ENCODE measurements at places on chromosomes 3 and 15.
A peak's percentile ranks its signal among the peaks of the same experiment; 100 is the strongest.

DNA sequence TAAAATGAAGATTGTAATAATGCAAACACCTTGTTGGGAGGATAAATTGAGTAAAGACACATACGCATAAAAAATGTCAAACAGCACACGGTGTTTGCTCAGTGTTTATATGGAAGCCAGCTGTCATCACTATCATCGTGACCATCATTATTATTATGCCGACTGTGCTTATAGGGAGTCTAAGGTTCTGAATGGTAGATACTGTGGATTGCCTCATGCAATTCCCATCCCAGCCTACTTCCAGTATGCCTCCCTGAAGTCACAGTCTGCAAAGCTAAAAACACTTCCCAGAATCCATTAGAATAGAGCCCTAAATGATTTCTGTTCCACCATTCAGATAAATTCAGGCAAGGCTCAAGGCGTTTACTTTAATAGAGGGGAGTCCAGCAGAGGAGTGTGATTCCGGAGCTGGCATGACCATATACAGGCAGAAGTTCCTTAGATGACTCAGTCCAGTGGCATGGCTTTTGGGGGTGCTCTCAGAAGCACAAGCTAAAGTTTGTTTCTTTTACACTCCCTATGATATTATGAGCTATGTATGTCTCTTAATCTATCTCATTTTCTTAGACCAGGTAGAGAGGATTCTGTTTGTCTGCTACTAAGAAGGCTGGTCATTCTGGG lies 148.7 kb downstream of the MEX3B start:
- no peak overlapping the region for H3K4me3 ChIP-seq
- H3K4me1 ChIP-seq = no peaks in the 10 kb centered on the region
- DNase-seq = no peak
- H3K27me3 ChIP-seq = peaks cover 8% of the 10 kb centered on the region
- no peaks in the 10 kb centered on the region for H3K36me3 ChIP-seq

DNA sequence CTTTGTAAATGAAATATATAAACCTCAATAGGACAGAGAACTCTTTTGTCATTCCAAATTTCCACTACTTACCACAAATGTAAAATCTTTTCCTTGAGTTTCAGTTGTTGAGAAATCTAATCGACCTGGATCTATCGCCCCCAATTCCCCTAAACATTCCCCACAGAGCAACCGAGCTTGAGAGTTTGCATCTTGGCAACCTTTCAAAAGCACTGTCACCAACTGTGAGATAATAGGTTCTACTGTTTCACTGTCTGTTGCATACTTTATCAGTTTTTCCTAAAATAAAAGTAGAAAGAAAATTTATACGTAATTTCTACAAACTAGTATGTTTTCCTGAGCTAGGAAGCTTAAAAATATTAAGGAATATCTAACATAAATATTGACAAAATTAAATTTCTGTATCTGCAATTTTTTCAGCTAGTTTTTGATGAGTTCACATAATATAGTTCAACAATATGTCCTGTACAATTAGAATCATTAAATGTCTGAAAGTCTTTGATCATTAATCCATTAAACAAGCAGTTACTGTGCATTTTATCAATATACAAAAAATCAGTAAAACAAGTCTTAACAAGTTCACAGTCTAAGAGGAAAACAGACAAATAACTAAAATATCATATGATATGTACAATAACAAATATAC lies 54.5 kb downstream of the ATR start:
- H3K36me3 ChIP-seq = peaks cover 42% of the 10 kb centered on the region
- H3K27me3 ChIP-seq = no peaks in the 10 kb centered on the region
- H3K27ac ChIP-seq = no peak overlapping the region
- peaks cover 8% of the 10 kb centered on the region for H3K4me1 ChIP-seq
- DNase-seq = no peak

GRCh38 chr3:47225310-47225906 lies 57.2 kb downstream of the KIF9 start:
- H3K4me1 ChIP-seq = no peaks in the 10 kb centered on the region
- H3K27ac ChIP-seq = no peak overlapping the region
- H3K36me3 ChIP-seq = no peaks in the 10 kb centered on the region
- H3K27me3 ChIP-seq = no peaks in the 10 kb centered on the region
- no peak for DNase-seq

DNA sequence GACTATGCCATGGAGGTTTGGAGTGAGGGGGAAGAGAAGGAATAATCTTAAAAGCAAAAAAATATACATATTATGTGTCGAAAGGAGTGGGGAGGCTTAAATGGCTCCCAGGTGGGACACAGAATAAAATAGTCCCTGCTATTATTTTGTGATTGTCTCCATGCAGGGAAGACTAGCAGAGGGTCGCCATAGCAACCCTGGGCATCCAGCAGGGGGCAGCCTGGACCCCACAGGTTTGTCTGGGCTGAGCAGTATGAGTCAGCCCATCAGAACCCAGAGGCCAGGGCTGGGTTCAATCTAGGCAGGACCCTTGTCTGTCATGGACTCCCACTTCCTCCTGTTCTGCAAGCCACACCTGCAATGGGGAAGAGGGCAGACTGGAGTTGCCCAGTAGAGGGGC lies 17.6 kb upstream of the LINGO1 start:
- H3K4me3 ChIP-seq = no peak overlapping the region
- no peaks in the 10 kb centered on the region for H3K36me3 ChIP-seq
- peaks cover 2% of the 10 kb centered on the region for H3K27me3 ChIP-seq
- H3K4me1 ChIP-seq = no peaks in the 10 kb centered on the region
- H3K27ac ChIP-seq = no peak overlapping the region
- peak; percentile 17 for DNase-seq

DNA sequence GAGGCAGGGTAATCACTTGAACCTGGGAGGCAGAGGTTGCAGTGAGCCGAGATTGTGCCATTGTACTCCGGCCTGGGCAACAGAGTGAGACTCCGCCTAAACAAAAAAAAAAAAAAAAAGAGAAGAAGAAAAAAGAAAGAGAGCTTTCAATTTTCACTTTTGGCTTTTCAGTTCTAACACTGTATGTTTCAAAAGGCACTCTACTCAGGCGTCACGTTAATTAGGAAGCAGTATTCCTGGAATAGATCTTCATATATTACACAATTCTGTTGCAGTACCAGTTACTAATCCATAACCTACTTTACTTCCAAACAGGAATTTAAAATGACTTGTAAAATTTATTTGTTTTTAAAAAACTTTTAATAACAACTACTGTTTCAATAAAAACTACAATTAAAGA lies 131.7 kb upstream of the PLXND1 start:
- no peak overlapping the region for H3K27ac ChIP-seq
- no peak for DNase-seq
- H3K36me3 ChIP-seq = peaks cover 3% of the 10 kb centered on the region
- H3K4me1 ChIP-seq = peaks cover 15% of the 10 kb centered on the region

GRCh38 chr3:53401154-53401553 lies 53.8 kb upstream of the DCP1A start:
- H3K27me3 ChIP-seq = peaks cover 13% of the 10 kb centered on the region
- H3K27ac ChIP-seq = no peak overlapping the region
- no peaks in the 10 kb centered on the region for H3K36me3 ChIP-seq
- no peak for DNase-seq

GRCh38 chr15:72554471-72555425 lies 80.6 kb downstream of the ARIH1 start:
- no peak overlapping the region for H3K27ac ChIP-seq
- H3K4me3 ChIP-seq = no peak overlapping the region
- H3K4me1 ChIP-seq = peaks cover 16% of the 10 kb centered on the region

DNA sequence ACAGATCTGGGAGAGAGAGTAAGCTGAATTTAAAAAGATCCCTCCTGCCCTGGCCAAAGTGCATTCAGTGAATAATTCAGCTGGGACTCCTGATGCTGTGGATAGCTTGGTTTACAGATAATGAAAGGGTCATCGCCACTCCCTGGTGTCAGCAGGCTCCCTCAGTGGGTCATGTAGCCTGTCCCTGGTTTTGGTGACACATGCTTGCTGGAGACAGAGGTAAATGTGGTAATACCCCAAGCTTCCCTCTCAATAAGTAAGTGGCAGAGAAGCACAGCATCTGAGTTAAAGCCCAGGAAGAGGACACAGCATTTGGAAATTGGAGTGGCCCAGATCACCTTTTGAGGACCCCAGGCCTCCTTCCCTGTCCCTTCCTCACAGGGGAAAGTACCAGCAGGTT lies 1.8 kb downstream of the TMEM115 start:
- no peaks in the 10 kb centered on the region for H3K27me3 ChIP-seq
- peaks cover 43% of the 10 kb centered on the region for H3K4me1 ChIP-seq
- DNase-seq = no peak
- peak overlapping the region; percentile 13 for H3K27ac ChIP-seq

GRCh38 chr15:71275098-71275497 lies 159.8 kb downstream of the THSD4 start:
- peaks cover 3% of the 10 kb centered on the region for H3K27me3 ChIP-seq
- no peak for DNase-seq
- H3K36me3 ChIP-seq = peaks cover 1% of the 10 kb centered on the region
- H3K4me1 ChIP-seq = no peaks in the 10 kb centered on the region
- H3K4me3 ChIP-seq = no peak overlapping the region
- no peak overlapping the region for H3K27ac ChIP-seq

GRCh38 chr15:79960502-79961212 lies 10.3 kb downstream of the BCL2A1 start:
- peaks cover 39% of the 10 kb centered on the region for H3K36me3 ChIP-seq
- no peak overlapping the region for H3K4me3 ChIP-seq
- H3K27ac ChIP-seq = peak overlapping the region; percentile 5

DNA sequence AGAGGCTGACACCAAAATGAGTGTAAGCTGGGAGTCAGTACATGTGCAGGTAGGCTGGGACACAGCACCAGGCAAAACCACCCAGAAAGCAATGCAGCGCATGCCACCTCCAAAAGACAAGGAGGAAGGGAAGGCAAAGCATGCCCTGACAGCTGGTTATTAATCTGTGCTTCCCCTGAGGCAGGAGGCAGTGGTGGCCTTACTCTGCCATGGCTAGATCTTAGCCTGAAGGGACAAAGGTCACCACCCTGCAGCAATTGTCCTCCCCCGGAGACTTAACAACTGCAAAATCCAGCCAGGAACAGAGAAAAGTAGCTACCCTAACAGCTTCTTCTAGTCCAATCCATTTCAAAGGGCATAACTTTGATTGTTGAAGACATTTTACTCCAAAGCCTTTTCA lies 73.7 kb downstream of the PLD1 start:
- H3K36me3 ChIP-seq = no peaks in the 10 kb centered on the region
- H3K4me1 ChIP-seq = no peaks in the 10 kb centered on the region
- no peak overlapping the region for H3K4me3 ChIP-seq
- H3K27me3 ChIP-seq = peaks cover 2% of the 10 kb centered on the region

GRCh38 chr3:111758642-111759041 lies 100.4 kb upstream of the PHLDB2 start:
- no peaks in the 10 kb centered on the region for H3K27me3 ChIP-seq
- H3K36me3 ChIP-seq = no peaks in the 10 kb centered on the region
- peak; percentile 10 for DNase-seq
- H3K27ac ChIP-seq = no peak overlapping the region

DNA sequence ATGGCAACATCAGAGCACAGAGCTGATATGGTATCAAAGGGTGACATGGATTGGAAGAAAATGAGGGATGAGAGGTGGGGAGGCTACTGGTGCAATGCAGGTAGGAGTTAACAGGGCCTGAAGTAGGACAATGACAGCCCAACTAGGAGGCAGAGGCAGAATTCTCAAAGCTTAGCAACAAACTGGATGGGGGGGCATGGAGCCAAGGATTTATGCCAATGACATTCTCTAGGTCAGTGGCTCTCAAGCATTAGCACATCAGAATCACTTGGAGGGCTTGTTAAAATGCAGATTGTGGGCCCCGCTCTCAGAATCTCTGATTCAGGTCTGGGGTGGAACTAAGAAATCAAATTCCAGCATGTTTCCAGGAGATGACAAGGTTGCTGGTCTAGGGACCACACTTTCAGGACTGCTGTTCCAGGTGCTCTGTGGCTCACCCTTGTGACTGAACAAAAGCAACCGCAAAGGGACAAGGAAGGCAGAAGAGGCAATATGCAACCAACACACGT lies 98.0 kb upstream of the TNIK start:
- no peak for DNase-seq
- H3K36me3 ChIP-seq = no peaks in the 10 kb centered on the region
- no peak overlapping the region for H3K27ac ChIP-seq
- no peaks in the 10 kb centered on the region for H3K27me3 ChIP-seq

GRCh38 chr15:22936577-22937472 lies 43.3 kb downstream of the CYFIP1 start:
- no peak for DNase-seq
- H3K27ac ChIP-seq = no peak overlapping the region
- H3K4me1 ChIP-seq = no peaks in the 10 kb centered on the region
- no peak overlapping the region for H3K4me3 ChIP-seq
- peaks cover 1% of the 10 kb centered on the region for H3K36me3 ChIP-seq

DNA sequence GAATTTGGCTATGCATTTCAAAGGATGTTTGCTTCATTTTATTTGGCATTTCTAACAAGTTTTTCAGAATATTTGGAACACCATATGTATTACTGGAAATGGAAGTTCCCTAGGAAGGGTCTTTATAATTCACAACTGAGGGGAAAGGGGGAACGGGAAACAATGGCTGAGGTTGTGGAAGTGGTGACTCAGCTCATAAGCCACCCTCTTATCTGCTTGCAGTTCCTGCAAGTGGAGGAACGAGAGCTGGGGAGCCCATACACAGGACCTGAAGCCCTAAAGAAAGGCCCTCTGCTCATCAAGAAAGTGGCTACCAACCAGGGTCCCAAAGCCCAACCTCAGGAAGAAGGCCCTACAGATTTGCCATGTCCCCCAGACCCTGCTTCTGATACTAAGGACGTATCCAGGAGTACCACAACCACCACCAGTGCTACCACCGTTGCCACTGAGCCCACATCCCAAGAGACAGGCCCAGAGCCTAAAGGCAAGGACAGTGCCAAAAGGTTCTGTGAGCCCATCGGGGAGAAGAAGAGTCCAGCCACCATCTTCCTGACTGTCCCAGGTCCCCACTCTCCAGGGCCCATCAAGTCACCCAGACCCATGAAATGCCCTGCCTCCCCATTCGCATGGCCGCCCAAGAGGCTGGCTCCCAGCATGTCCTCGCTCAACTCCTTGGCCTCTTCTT lies 37.9 kb downstream of the ESYT3 start:
- no peak for DNase-seq
- no peak overlapping the region for H3K4me3 ChIP-seq
- H3K4me1 ChIP-seq = no peaks in the 10 kb centered on the region
- H3K27me3 ChIP-seq = peaks cover 2% of the 10 kb centered on the region

GRCh38 chr3:187982142-187982541 lies 171.8 kb upstream of the LPP start:
- no peaks in the 10 kb centered on the region for H3K36me3 ChIP-seq
- DNase-seq = no peak
- no peak overlapping the region for H3K4me3 ChIP-seq
- no peaks in the 10 kb centered on the region for H3K27me3 ChIP-seq
- no peak overlapping the region for H3K27ac ChIP-seq

DNA sequence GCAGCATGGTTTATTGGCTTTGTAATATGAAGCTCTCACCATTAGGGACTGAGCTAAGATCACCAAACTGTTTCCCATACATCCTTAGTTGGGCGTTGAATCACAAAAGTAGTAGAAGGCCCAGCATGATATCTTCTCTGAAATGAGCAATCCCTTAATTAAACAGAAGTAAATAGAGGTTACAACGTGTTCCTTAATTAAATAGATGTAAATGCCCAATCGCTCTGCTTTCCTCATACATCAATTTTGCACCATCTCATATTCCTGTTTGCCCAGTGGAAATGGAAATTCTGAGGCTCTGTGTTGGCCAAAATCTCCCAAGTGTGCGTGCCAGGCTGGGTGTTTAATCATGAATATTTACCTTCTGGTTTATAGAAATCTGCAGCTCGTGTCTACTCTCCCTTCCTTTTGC lies 107.4 kb upstream of the FOXB1 start:
- no peak for DNase-seq
- H3K36me3 ChIP-seq = no peaks in the 10 kb centered on the region
- no peaks in the 10 kb centered on the region for H3K4me1 ChIP-seq
- H3K4me3 ChIP-seq = no peak overlapping the region

All from activated naive CD4-positive, alpha-beta T cell treated with anti-CD3 and anti-CD28 coated beads for 36 hours (primary cell).